ENCODE measurements at places on chromosomes 6 and 20. TPM values are rescaled to one million over a fixed set of nuclear protein-coding genes. Genes with fewer than 3 reads are reported as not detected.

GRCh38 chr6:105645958-105646357 is 243.1 kb upstream of the PREP start:
- no peaks in the 10 kb centered on the region for H3K36me3 ChIP-seq
- no peak for DNase-seq
- no peaks in the 10 kb centered on the region for H3K27me3 ChIP-seq
- no peak overlapping the region for H3K4me3 ChIP-seq
- H3K27ac ChIP-seq: no peak overlapping the region

- H3K27ac ChIP-seq: peak overlapping the region; percentile 99
- no peaks in the 10 kb centered on the region for H3K36me3 ChIP-seq
- no peak for DNase-seq
- peak overlapping the region; percentile 91 for H3K4me3 ChIP-seq
Measured at GRCh38 chr20:32359633-32360332, 1.7 kb downstream of the ASXL1 start.

The WTAP gene
- 30.7 TPM for polyA plus RNA-seq

GRCh38 chr6:150276937-150277742 is 91.7 kb upstream of the IYD start:
- no peaks in the 10 kb centered on the region for H3K4me1 ChIP-seq
- no peaks in the 10 kb centered on the region for H3K27me3 ChIP-seq
- no peaks in the 10 kb centered on the region for H3K36me3 ChIP-seq
- no peak overlapping the region for H3K4me3 ChIP-seq

DNA sequence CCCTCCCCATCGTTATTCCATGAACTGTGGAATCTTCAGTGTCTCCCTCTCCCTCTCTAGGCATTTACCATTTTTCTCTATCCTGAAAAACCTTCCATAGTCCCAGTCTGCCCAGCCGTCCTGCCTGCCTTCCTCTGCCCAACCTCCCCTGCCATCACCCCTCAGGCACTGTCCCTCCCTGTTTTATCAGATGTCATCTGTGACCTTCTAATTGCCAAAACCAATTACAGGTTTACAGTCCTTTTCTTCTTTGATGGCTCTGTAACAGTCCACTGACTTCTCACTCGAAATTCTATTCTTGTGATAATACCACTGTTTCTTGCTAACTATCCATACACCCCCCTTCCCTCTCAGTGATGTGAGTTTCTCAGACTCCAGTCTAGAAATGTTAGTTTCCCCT is 2.3 kb upstream of the SLC23A2 start:
- DNase-seq: no peak
- peaks cover 15% of the 10 kb centered on the region for H3K4me1 ChIP-seq
- no peak overlapping the region for H3K27ac ChIP-seq
- no peaks in the 10 kb centered on the region for H3K27me3 ChIP-seq
- no peak overlapping the region for H3K4me3 ChIP-seq

The TREM1 gene
- polyA plus RNA-seq: 0.38 TPM

- no peaks in the 10 kb centered on the region for H3K27me3 ChIP-seq
- no peak for DNase-seq
- no peaks in the 10 kb centered on the region for H3K36me3 ChIP-seq
- H3K4me1 ChIP-seq: no peaks in the 10 kb centered on the region
- no peak overlapping the region for H3K27ac ChIP-seq
Measured at GRCh38 chr6:155216312-155217046, 47.3 kb upstream of the CLDN20 start.

The BANF2 gene
- not detected for polyA plus RNA-seq

- no peak for DNase-seq
- no peak overlapping the region for H3K4me3 ChIP-seq
- H3K36me3 ChIP-seq: no peaks in the 10 kb centered on the region
- H3K27ac ChIP-seq: peak overlapping the region; percentile 47
Measured at GRCh38 chr6:22826961-22827360, 257.6 kb downstream of the HDGFL1 start.

DNA sequence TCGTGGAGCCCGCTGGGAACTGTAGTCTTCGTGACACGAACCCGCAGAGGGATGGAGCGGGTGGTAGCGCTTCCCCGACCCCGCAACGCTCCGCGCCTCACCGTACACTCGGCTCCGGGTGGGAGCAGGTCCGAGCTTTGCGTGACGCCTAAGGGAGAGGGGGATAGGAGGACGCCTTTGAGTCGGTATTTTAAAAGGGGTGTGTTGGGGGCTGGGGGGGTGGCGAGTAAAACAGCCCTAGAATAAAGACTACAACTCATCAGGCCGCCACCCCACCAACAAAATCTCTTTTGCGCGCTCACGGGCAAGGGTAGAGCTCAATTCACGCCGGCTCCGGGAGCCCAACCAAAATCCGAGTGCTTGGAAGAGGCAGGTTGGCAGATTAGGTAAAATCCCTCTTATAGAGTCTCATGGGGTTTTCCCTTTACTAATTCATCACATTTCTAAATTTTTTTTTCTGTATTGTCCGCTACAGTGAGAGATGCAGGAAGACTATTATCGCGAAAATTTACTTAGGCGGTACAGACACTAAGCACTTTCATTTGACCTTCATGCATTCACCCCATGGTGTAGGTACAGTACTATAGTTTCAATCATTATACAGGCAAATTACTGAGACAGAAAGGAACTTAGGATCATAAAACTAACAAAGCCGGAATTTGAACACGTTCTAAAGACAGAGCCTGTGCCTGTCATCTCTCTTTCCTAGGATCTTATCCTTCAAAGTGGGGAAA is 706 bp upstream of the SNX14 start:
- peak overlapping the region; percentile 98 for H3K27ac ChIP-seq
- no peak for DNase-seq
- peak overlapping the region; percentile 76 for H3K4me3 ChIP-seq
- no peaks in the 10 kb centered on the region for H3K27me3 ChIP-seq
- H3K4me1 ChIP-seq: peaks cover 25% of the 10 kb centered on the region
- no peaks in the 10 kb centered on the region for H3K36me3 ChIP-seq

DNA sequence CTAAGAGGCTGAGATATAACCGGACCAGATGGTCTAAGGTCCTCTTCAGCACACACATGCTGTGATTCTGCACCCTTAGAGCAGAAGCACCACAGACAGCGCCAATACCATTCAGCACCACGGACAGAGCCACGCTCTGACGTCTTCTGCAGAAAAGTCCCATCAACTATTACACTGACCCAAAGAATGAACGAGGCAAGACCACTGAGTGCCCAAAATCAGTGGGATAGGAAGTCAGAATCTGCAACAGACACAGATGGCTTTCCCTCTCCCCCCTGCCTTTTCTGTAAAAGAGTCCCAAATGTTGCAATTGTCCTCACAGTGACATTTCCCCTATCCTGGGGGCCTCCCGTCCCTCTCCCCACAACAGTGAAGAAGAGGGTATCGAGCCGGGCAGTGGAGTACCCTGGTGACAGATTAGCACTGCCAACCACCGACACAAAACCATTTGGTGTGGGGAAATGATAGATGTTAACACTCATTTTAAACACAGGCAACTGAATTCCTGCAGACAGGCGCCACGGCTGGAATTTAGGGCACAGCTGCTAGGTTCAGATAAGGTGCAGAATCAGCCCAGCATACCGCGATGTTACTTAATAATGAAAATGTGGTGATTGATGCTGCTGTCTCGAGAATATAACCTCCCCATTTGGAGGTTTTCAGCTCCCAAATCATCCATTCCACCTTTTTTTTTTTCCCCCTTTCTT is 66.6 kb upstream of the CTNNBL1 start:
- no peaks in the 10 kb centered on the region for H3K4me1 ChIP-seq
- H3K27me3 ChIP-seq: no peaks in the 10 kb centered on the region
- H3K27ac ChIP-seq: no peak overlapping the region

The SPAG4 gene
- 4.3 TPM for polyA plus RNA-seq

DNA sequence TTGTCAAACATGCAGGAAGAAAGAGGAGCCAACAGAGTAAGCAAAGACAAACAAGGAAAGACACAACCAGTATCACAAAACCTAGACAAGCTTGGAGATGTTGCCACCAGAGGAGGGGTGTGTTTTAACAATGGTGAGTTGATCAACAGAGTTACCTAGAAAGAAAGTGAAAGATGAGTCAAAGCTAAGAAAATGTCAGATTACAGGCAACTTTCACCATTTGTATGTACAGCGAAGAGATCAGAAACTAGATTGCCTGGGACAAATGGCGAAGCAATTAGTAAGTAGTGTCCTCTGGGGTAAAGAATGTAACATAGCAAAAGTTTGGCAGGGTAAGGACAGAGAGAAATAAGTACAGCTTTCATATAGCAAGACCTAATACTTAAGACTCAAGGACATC is 51.6 kb upstream of the POU3F2 start:
- no peaks in the 10 kb centered on the region for H3K4me1 ChIP-seq
- H3K27me3 ChIP-seq: no peaks in the 10 kb centered on the region
- DNase-seq: no peak
- H3K36me3 ChIP-seq: no peaks in the 10 kb centered on the region
- H3K4me3 ChIP-seq: no peak overlapping the region
- no peak overlapping the region for H3K27ac ChIP-seq

DNA sequence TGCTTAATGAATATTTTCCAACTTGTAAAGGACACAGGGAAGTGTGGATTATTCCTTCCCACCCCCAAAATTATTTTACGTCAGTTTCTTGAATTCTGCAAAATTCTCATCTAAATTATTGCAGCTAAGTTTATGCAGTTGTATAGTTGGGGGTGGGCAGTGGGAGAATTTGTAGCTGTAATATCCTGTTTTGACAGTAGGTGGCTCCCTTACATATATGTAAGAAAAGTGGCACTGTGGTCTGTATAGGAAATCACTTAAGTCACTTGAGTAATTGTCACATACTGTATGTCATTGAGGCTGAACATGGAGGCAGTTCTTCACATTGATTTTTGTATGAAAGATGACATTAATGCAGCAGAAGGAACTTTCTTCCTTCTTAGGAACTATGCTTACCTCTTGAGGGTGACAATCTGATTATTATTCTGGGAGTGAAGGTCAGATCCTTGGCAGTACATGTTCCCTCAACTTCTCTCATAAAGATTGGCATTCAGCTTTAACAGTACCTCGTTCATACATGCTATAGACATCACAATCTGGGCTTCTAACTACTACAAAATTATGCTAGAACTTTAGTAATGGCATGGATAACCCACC is 14.6 kb upstream of the CFAP206 start:
- H3K27ac ChIP-seq: no peak overlapping the region
- no peak for DNase-seq
- no peaks in the 10 kb centered on the region for H3K36me3 ChIP-seq
- H3K4me1 ChIP-seq: no peaks in the 10 kb centered on the region
- no peak overlapping the region for H3K4me3 ChIP-seq

The HTR1E gene
- polyA plus RNA-seq: not detected

DNA sequence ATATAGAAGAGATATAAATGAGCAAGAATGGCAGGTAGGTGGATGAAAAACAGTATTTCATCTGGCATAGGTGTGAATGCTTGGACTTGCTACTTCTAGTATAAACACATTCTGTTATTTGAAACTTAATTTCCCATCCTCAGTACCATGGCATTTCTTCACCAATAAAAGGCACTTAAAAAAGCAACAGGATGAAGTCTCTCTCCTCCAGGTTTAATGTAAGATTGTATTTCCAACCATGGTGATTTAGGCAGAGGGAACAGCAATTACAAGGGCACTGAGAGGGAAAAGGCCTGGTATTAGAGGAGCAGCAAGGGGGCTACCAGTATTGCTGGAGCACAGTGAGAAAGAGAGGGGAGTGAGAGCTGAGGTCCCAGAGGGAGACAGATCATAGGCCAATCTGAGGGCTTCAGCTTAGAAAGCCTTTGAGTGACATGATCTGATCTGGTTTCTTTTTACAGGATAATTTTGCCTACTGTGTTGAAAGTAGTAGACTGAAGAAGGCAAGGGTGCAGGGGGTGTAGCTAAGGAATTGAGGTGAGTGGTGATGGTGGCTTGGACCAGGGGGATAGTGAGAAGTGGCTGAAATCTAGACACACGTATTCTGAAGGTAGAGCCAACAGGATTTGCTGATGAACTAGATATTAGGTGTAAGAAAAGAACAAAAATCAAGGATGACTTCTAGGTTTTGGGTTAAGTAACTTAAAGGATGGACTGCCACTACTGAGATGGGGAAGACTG is 67.8 kb upstream of the SMIM29 start:
- H3K27ac ChIP-seq: peak overlapping the region; percentile 47
- H3K4me3 ChIP-seq: no peak overlapping the region
- no peaks in the 10 kb centered on the region for H3K36me3 ChIP-seq

The PRDM13 gene
- not detected for polyA plus RNA-seq

The HLA-DOB gene
- 0.76 TPM for polyA plus RNA-seq

DNA sequence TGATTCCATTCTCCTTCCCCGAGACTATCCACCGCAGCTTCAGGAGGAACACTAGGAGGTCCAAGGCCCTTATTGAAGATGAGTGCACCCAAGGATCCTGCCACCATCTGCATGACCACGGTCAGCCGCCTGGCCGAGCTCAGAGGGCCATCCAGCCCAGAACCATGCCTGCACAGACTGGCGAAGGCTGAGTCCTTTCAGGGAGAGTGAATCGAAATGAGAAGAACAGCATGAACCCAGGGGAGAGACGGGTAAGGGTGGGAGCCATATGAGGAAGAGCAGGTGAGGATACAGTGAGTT is 26.3 kb downstream of the SERPINB6 start:
- no peaks in the 10 kb centered on the region for H3K27me3 ChIP-seq
- peaks cover 23% of the 10 kb centered on the region for H3K4me1 ChIP-seq
- peaks cover 30% of the 10 kb centered on the region for H3K36me3 ChIP-seq
- no peak overlapping the region for H3K4me3 ChIP-seq
- DNase-seq: no peak

The SMOC2 gene
- polyA plus RNA-seq: 5.9 TPM

The GJA10 gene
- polyA plus RNA-seq: not detected

The SLC17A3 gene
- not detected for polyA plus RNA-seq

DNA sequence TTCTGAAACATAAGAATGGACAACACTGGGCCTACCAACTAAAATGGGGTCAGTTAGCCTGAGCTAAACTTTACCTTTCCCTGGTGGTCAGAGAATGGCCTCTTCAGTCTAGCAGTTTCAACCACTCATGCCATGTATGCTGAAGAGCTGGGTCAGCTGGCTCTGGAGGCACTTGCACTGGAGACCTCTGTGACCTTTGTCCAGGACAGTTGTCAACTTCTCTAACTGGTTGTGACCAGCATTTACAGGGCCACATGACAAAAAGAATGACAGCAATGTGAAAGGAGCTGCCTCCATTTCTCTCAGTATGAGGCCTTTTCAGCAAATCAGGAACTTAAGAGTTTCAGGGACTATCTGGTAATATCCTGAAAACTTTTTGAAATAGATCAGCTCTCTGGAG is 59.9 kb upstream of the TMEM30A start:
- no peaks in the 10 kb centered on the region for H3K27me3 ChIP-seq
- peaks cover 22% of the 10 kb centered on the region for H3K4me1 ChIP-seq
- no peak for DNase-seq
- no peak overlapping the region for H3K4me3 ChIP-seq

The VIP gene
- 0.29 TPM for polyA plus RNA-seq

GRCh38 chr6:5290500-5290899 is 29.2 kb downstream of the FARS2 start:
- H3K36me3 ChIP-seq: no peaks in the 10 kb centered on the region
- H3K27me3 ChIP-seq: no peaks in the 10 kb centered on the region
- H3K4me3 ChIP-seq: no peak overlapping the region
- DNase-seq: no peak
- H3K27ac ChIP-seq: no peak overlapping the region
- peaks cover 5% of the 10 kb centered on the region for H3K4me1 ChIP-seq

The SLC22A1 gene
- polyA plus RNA-seq: 0.10 TPM

GRCh38 chr6:33869826-33870423 is 66.1 kb upstream of the MLN start:
- no peak overlapping the region for H3K4me3 ChIP-seq
- DNase-seq: no peak
- no peaks in the 10 kb centered on the region for H3K4me1 ChIP-seq
- no peaks in the 10 kb centered on the region for H3K27me3 ChIP-seq
- H3K27ac ChIP-seq: no peak overlapping the region

The MUC22 gene
- polyA plus RNA-seq: 0.01 TPM

GRCh38 chr20:13229538-13229937 is 8.5 kb downstream of the ISM1 start:
- no peak overlapping the region for H3K4me3 ChIP-seq
- H3K27me3 ChIP-seq: no peaks in the 10 kb centered on the region
- H3K36me3 ChIP-seq: no peaks in the 10 kb centered on the region
- peaks cover 5% of the 10 kb centered on the region for H3K4me1 ChIP-seq

The DNPH1 gene
- 37.9 TPM for polyA plus RNA-seq
